Vagina (tissue), 2 donors: ENCODE measurements at places on chromosomes 7 and 10. TPM values are rescaled to one million over a fixed set of nuclear protein-coding genes. Genes with fewer than 3 reads are reported as not detected.

The AFAP1L2 gene
- total RNA-seq, result 29.5 TPM

GRCh38 chr10:78727251-78727650, 341.5 kb upstream of the ZMIZ1 start:
- H3K4me3 ChIP-seq, result no peak overlapping the region
- H3K4me1 ChIP-seq, result no peaks in the 10 kb centered on the region
- H3K36me3 ChIP-seq, result no peaks in the 10 kb centered on the region

The MMD2 gene
- total RNA-seq, result not detected

The MEIG1 gene
- not detected for total RNA-seq

GRCh38 chr10:110556296-110556695, 11.2 kb upstream of the SMC3 start:
- no peaks in the 10 kb centered on the region for H3K4me1 ChIP-seq
- no peak for DNase-seq
- H3K27me3 ChIP-seq, result no peaks in the 10 kb centered on the region
- H3K27ac ChIP-seq, result no peak overlapping the region
- no peak overlapping the region for H3K4me3 ChIP-seq
